ENCODE measurements at places on chromosomes 7 and 10.

DNA sequence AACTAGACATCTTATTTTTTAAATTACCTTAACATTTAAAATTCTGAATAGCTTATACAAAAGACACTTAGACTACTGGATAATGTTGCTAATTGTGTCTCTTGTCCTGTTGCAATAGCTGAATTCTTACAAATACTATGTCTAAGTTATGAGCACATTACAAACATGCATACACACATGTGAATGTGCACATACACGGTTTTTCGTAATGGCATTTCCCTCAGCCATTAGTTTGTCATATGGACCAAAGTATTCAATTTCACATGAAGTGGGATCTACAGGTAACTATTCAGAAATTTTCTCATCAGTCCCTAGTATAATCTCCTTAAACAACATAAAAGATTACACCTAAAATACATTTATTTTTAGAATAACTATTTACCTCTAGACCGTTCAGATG, 178.6 kb upstream of the BET1 start:
- no peak for DNase-seq

GRCh38 chr7:35004531-35005095, 32.7 kb downstream of the DPY19L1 start:
- DNase-seq, result peak; percentile 4

DNA sequence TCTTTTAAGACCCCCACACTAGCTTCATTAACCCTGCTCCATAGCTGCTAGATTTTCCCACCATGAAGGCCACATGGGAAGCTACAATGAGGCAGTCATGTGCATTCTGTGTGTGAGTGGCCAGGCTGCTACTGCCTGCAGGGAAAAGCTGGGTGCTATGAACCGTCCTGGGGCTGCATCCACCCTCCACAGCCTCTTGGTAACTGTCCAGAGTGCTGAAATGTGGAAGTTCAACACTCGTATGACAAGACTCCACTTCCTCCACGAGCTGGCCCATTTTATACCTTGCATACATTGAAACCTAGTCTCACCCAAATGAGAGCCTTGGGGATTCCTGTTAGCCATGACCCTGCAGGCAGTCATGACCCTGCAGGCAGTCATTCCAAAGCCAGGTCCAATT, 59.4 kb downstream of the CUZD1 start:
- no peak for DNase-seq

DNA sequence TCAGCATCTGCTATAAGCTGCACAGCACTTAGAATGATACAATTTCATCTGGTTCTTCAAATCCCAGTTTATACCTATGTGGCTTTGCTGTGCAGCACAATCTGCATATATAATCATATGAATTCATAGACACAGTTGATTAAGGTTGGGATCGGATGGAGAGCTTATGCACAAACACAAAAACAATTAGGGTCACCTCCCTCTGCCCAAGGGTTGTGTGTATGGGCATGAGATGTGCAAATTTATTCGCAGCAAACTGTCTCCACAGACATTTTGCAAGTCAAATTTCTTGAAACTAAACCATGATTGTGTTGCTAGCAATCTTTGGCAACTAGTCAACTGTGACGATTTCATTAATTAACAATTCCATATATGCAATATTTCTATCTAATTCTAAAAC, 955.7 kb downstream of the SORCS3 start:
- DNase-seq, result no peak

- peak; percentile 47 for DNase-seq
Measured at GRCh38 chr10:50536617-50537240, 87.0 kb downstream of the SGMS1 start.

DNA sequence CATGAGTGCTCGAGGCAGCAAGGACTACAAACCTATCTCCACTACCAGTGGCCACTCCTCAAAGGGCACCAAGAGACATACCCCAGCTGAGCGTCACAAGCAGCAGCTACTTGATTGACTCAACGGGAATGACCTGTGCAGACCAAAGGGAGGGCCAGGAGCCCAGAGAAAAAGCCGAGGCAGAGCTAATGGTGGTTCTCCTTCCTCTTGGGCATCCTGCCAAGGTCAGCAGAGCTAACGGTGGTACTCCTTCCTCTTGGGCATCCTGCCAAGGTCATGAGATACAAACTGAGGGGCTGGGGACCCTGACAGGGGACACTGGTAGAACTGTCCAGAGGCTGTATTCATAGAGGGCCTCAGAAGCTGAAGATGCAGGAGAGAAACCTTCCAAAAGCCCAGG, 60.4 kb downstream of the FAM53B start:
- DNase-seq, result no peak

DNA sequence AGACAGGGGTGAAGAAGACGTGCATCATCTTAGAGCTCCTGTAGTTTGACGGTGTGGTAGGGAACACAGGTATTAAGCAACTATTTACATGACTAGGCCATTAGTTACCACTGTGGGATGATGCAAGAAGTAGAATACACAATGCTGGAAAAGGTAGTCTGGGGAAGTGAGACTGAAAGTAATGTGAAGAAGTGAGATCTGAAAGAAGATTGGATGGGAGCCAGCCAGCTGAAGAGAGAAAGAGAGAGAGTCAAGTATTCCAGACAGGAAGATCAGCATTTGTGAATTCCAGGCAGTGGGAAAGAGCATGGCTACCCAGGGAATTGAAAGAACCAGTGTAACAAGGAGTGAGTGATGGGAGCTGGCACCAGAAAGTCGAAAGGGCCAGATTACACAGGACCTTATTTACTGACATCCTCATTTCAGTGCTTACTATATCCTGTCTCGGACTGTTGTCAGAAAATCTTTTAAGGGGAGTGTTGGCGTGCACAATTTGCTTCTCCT, 4.0 kb upstream of the CFAP58 start:
- DNase-seq, result peak; percentile 62

DNA sequence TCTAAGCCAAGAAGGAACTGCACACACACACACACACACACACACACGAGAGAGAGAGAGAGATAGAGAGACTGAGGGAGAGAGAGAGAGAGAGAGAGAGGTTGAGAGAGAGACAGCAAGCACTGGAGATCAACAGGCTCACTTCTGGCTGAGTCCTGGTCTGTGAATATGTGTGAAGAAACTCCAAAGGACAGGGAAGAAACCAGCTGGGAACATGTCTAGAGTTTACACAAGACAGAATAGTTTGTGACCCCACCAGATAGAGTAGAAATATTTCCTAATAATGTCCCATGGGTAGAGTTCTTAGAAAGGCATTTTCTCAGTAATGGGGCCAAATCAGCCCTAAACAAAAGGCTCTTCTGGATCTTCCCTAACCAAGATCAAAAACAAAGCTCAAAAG, 155.5 kb upstream of the IGFBP3 start:
- no peak for DNase-seq

DNA sequence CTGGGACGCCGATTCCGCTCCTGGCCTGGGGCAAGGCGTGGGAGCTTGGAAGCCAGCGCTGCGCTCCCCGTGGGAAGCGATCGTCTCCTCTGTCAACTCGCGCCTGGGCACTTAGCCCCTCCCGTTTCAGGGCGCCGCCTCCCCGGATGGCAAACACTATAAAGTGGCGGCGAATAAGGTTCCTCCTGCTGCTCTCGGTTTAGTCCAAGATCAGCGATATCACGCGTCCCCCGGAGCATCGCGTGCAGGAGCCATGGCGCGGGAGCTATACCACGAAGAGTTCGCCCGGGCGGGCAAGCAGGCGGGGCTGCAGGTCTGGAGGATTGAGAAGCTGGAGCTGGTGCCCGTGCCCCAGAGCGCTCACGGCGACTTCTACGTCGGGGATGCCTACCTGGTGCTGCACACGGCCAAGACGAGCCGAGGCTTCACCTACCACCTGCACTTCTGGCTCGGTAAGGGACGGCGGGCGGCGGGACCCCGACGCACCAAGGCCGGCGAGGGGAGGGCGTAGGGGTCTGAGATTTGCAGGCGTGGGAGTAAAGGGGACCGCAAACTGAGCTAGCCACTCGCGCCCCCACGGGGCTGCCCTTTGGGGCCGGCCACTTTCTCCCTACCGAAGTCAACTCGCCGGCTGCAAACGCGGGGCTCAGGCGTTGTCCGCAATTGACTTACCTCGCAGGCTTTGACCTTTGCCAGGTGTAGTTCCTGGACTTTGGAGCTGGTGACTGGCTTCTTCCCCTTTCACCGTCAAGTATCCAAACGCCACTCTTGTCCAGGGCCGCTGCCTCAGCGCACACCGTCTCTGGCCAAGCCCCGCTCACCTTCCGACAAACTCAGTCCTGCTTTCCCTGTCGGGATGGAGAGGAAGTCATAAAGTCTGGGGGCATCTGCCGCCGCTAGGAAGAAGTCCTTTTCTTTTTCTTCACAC, at the start of gene SCIN:
Gene SCIN, plus strand, starts transcription at position 187 of the 928 bp plus-strand sequence. Its CDS starts 67 bp downstream, at position 254.
- no peak for DNase-seq

DNA sequence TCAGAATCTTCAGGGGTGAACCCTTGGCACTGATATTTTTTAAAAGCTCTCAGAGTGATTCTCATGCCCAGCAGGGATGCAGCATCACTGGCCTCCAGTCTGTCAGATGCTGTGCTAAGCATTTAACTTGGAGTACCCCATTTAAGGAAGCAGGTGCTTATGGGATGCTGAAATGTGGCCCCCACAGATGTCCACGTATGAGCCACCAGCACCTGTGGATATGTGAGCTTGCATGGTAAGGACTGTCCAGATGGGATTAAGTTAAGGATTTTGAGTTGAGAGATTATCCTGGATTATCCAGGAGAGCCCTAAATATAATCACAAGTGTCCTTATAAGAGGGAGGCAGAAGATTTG, 17.7 kb downstream of the CHST3 start:
- DNase-seq, result no peak

- DNase-seq, result no peak
Measured at GRCh38 chr7:157565981-157566630, 229.3 kb downstream of the DNAJB6 start.

DNA sequence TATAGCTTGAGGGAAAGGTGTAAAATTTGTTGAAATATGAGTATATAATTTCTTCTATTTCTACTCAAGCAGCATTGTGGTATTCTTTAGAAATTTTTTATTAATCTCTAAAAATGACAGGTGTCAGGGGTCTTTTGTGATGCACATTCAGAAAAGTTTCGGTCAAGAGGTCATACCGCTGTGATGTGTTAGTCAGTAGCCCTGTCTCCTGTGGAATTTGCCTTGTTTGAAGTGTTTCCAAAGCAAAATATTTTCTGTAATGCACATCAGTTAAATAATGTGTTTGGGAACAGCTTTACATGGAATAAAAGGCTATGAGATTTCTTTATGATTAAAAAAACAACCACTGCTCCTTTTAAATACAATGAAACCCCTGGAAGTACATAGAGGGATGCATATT, 35.8 kb downstream of the FOXP2 start:
- DNase-seq, result no peak

DNA sequence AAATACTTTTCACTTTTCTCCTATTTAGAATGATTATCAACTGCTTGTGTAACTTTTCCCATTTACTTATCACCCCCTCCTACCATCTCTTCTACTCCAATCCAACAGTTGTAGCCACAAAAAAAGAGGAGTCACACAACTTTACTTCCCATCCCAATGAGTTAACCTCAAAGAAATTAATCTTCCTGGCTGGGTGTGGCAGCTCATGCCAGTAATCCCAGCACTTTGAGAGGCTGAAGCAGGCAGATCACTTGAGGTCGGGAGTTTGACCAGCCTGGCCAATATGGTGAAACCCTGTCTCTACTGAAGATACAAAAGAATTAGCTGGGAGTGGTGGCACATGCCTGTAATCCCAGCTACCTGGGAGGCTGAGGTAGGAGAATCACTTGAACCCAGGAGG, 19.9 kb downstream of the SYPL1 start:
- DNase-seq, result no peak

DNA sequence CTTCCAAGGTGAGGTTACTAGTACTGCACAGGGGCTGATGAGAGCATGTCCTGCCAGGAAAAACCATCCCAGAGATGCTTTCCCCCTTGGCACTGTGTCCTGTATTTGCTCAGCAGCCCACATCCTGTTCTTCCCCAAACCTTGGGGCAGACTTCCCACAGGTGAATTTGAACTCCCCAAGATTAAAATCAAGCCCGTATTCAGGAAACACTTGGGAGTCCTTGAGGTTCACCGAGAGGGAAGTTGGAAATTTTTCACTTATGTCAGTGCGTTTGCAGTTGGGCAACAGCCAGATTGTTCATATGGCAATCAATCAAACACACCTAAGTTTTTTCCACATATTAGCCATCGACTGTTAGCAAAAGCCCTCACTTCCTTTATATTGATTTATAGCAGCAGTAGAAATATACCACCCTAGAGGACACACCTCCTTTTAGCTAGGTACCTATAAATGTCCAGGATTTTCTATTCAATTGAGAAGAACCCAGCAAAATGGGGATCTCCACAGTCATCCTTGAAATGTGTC, at the start of gene DMBT1:
Gene DMBT1, plus strand, starts transcription at position 476 of the 526 bp plus-strand sequence. Its CDS starts 17 bp downstream, at position 493.
- DNase-seq, result no peak

- no peak for DNase-seq
Measured at GRCh38 chr10:13972609-13973008, 358.1 kb downstream of the FRMD4A start.

DNA sequence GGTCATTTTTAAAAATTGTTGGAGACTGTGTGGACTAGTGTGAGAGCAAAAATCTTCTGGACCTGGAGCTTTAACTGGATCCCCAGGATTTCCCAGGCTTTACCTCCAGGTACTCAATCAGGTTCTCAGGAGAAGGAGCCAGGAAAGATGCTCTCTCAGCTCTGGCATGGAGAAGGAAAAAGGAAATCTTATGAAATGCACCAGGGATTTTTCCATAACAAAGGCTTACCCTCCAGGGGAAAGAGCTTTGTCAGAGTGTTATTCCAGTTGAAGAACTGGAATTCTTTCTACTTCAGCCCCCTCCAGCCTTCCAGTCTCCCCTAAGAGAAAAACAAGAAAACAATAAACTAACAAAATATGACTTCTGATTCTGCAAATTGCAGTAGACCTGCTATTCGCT, 436.7 kb upstream of the ANKRD30A start:
- DNase-seq, result no peak

DNA sequence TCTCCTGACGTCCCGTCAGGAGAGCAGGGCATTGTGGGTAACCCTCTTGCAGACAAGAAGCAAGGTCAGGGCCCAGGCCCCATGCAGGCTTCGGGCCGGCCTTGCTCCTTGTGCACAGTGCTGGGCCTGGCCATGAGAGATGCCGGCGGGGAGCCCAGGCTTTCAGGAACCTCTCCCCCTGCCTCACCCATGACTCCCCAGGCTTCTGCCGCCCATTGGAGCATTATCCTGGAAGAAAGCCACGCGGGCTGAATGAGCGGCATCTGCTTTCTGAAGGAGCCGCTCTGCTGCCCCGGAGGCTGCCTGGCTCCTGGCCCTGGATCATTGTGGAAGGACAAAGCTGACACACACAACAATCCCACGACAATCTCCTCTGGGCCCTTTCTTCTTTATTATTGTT, 233.5 kb downstream of the TCF7L2 start:
- no peak for DNase-seq

DNA sequence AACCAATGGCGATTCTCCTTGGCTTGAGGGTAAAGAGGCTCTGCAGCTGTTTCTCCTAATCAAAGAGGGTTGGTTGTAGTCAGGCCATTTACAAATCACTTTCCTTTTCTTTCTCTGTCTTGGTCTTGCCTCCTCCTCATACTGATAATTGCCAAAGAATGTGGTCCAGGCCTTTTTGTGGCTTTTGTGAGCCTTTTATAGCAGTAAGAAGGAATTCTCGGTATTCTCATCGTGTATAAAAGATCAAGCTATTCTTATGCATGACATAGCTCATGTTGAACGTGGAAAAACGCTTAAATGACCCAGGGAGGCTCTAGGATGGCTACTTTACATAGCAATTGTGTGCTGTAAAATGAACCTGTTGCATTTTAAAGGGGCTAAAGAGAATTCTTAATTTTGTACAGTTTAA, 62.6 kb downstream of the RBM20 start:
- DNase-seq, result peak; percentile 80

Data from HCEC 1CT (cell line).